Urothelium cell line (cell line): ENCODE measurements at places on chromosomes 16 and 17.

- DNase-seq = no peak
These were observed 80.9 kb downstream of the CACNG3 start for GRCh38 chr16:24337013-24337412.

GRCh38 chr17:40179923-40180659 lies 2.8 kb downstream of the RAPGEFL1 start:
- DNase-seq = no peak

- DNase-seq = no peak
These were observed 6.9 kb downstream of the GAA start for GRCh38 chr17:80108036-80108971.

GRCh38 chr17:676060-676700 lies 38.5 kb downstream of the VPS53 start:
- no peak for DNase-seq

- no peak for DNase-seq
These were observed 216.8 kb upstream of the RPL38 start for GRCh38 chr17:73986641-73987177.

DNA sequence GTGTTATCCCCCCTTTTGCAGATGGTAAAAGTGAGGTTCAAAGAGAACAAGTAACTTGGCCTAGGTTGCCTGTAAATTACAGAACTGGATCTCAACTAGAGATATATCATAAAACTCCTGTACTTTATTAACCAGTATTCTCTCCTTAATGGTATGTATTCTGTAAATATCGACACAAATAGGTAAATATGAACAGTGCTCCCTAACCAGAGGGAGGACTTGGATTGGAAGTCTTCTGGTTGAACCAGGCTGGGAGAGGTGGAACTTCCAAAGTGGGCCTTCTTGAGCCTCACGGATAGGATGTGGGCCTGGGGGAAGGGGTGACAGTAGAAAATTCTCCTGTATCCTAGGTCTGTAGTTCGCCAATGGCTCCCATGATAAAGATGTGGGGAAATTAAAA lies 7.7 kb downstream of the STAT5A start:
- no peak for DNase-seq

DNA sequence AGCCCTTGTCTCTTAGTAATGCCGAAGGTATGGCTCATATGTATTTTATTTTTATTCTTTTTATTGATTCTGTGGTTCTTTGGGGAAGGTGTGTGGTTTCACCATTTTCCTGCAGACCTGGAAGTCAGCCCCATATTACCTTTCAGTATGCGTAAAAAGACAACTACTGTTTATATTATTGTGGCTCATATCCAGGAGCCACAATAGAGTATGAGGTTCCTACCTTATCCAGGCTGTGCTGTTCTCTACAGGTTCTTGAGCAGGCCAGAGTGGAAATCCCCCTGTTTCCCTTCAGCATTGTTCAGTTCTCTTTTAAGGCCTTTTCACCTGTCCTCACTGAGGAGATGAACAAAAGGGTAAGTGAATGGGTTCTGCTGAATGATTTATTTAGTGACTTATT lies 33.2 kb downstream of the REXO5 start:
- DNase-seq = no peak

DNA sequence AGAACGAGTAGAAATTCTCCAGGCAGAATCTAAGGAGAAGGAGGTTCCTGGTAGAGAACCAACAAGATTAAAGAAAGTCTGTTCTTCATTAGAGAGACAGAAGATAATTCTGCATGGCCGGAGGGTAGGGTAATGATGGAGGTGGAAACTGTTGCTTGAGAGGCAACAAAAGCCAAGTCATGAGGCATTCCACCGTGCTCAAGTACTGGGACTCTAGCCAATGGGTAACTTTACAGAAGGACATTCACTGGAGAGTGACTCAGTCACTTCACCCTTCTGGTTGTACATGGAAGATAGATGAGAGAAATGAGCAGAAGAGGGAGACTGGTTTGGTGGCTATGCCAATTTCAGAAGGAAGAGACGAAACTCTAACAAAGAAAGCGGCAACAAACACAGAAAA lies 53.6 kb upstream of the ANKFN1 start:
- no peak for DNase-seq

DNA sequence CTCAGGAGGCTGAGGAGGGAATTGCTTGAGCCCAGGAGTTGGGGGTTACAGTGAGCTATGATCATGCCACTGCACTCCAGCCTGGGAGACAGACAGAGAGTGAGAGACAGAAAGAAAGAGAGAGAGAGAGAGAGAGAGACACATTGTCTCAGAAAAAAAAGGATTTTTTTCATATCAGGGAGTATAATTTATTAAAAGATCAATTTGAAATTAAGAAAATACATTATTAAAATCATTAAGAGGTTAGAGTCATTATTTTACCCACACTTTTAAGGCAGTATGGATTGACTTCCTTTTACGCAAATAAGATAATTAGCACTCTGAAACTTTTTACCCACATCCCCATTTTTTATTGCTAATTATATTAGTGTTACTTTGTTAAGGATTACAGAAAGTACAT lies 804.3 kb downstream of the CDH11 start:
- DNase-seq = no peak

DNA sequence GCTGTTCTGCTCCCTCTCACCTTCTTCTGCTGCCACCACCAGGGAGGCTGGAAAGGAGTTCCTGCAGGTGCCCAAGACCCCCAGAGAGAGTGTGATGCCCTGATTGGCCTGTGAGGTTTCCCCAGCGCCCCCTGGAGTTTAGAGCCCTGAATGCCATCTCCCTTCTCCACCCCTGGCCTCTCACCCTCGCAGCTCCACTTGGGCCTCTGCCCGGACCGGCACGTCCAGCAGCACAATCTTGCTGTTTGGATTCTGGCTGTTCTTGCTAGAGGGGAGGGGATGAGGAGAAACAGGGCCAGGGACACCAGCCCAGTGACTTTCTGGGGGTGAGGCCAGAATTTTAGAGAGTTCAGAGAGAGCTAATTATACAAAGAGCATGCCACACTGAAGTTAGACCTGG lies 12.5 kb upstream of the FAM171A2 start:
- DNase-seq = no peak

DNA sequence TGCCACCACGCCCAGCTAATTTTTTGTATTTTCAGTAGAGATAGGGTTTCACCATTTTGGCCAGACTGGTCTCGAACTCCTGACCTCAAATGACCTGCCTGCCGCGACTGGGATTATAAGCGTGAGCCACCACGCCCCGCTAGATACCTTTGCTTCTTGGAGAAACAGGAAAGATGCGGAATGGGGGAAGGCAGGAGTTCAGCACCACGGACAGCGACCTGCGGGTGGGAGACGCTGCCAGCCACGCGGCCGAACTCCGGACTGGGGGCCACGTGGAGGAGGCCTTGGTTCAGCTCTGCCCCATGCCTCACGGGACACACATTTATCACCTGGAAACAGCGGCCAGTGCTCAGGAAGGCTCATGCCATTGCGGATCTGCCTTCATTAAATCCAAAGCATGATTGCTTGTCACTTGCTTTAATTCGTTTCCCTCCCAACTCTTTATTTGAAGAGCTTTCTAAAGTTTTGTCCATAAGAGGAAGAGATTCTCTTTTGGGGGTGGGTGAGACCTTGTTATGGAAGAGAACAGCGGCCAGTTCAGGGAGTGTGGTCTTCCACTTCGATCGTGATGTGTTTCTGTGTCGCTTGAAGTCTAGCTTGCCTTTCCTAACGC lies 219.9 kb downstream of the ENGASE start:
- peak; percentile 89 for DNase-seq

DNA sequence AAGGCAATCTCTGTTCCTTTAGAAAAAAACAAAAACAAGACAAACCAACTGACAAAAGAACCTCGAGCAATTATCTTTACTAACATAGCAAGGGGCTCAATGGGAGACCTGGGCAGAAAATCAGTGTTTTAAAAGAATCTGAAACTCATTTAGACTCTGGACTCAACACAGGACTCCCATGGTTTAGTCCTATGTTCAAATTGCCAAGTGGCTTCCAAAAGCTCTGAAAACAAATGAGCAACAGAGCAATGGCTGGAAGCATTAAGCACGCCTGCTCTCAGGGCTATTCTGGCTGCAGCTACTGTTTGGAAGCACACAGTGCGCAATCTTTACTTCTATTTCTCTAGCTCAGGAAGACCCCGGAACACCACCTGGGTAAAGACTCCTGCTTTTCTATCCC lies 162.0 kb downstream of the AATF start:
- no peak for DNase-seq

GRCh38 chr17:7477392-7478275 lies 1.8 kb downstream of the ZBTB4 start:
- DNase-seq = no peak

GRCh38 chr16:50254072-50254471 lies 12.3 kb upstream of the ADCY7 start:
- DNase-seq = no peak

- DNase-seq = peak; percentile 17
These were observed 573.5 kb downstream of the KCNJ18 start for GRCh38 chr17:22265807-22266206.

- no peak for DNase-seq
These were observed 5.8 kb upstream of the RARA start for GRCh38 chr17:40303009-40303657.

DNA sequence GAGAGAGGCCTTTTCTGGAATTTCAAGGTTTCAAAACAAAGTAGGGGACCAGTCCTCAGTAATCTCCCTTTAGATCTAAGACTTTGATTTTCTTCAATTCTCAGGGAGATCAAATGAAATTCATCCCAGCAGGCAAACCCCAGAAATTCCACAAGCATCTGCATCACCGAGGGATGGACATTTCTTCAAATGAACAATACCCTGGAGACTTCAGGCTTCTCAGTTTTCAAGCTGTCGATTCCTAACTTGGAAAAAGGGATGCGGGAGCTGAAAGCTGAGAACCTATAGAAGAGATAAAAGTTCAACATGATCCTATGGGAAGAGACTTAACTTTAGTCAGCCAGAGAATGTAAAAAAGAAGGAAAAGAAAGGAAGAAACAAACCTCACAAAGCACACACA lies 296.9 kb upstream of the CDH5 start:
- no peak for DNase-seq

GRCh38 chr16:8828541-8829165 lies 31.0 kb downstream of the PMM2 start:
- DNase-seq = no peak

GRCh38 chr17:16945136-16945482 lies 26.8 kb downstream of the TNFRSF13B start:
- DNase-seq = no peak

- no peak for DNase-seq
These were observed 3.0 kb downstream of the BAHCC1 start for GRCh38 chr17:81398176-81398831.

- DNase-seq = no peak
These were observed 12.8 kb upstream of the PAFAH1B1 start for GRCh38 chr17:2580661-2581060.

DNA sequence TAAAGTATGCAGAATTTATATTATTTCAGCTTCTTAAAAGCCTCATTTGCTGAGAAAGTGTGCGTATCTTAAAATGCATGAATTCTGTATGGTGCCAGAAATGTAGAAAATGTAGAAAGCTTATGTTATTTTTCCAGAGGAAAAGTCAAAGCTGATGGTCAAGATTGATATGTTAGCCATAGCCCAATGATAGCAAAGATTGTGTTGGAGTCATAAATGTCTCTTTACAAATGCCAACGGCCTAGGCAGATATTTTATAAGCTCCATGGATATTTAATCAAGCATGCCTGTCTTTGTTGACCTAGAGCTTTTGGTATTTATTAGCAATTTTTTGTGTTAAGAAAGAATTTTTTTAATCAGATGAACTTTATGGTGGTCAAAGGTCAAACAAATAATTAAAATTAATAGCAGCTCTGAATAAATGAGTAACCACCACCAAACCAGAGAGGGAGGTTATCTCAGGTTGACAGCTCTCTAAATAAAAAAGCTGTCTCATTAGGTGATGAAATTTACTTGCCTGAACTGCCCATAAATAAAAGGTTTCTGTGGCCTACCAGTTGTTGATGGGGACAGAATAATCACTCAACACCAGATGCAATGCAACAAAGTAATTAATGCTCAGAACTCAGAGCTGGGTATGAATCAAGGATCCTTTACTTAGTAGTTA lies 28.5 kb downstream of the CLEC3A start:
- no peak for DNase-seq

DNA sequence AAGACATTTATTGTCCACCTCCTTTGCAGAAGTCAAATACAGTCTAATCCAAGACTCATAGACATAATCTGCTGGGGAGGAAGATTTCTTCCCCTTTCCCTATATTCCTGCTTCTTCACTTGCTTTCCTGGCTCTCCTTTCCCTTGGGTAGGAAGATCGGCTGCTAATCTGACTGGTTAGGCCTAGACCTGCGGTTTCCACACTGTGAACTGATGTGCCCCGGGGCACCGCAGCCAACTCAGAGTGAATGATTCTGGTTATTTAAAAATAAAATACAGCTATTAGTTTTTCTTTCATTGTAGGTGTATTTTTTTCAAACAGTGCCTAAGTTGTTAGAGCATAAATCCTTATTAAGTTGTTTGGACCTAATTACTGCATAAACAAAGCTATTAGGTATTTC lies 78.9 kb downstream of the DNAH3 start:
- no peak for DNase-seq

- no peak for DNase-seq
These were observed 7.6 kb downstream of the SPNS2 start for GRCh38 chr17:4506175-4506813.

- no peak for DNase-seq
These were observed 1226.0 kb downstream of the CDH8 start for GRCh38 chr16:60810250-60810649.

DNA sequence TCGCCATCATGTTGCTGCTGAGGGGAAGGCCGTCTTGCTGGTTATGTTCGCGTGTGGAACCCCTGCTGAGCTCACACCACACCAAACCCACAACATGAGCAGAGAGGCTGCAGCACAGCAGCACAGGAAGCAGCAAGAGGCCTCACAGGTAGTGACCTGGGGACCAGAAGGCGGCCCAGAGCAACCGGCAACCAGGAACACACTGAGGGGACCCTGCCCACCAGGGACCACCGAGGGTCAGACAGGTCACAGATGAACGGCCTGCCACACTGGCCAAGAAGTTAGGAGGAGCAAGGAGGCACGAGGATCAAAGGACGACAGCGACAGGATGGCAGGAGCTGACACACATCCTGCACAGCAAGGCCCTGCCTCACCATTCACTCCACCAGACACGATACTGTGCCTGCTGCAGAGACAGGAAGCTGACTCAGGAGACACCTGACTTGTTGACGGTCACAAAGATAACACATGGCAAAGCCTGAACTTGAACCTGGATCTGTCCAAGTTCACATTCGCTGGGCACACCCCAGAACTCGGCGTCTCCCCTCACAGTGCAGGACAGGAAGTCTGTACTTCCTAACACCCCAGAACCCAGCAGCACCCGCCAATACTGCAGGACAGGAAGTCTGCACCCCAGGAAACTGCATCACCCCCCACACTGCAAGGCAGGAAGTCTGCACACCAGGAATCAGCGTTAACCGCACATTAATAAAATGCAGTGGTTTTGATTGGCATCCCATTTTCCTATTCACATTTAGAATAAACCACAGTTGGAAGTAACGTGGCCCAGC lies 98.5 kb downstream of the ZNF778 start:
- DNase-seq = peak; percentile 84
